ENCODE measurements at places on chromosomes 13 and 19. TPM values are rescaled to one million over a fixed set of nuclear protein-coding genes. Genes with fewer than 3 reads are reported as not detected.

The FCAR gene
- not detected for total RNA-seq

The HPN gene
- not detected for total RNA-seq

The SYT3 gene
- total RNA-seq = not detected

The PGLYRP2 gene
- total RNA-seq = not detected

The CDADC1 gene
- total RNA-seq = 4.0 TPM

The VAV1 gene
- 0.14 TPM for total RNA-seq

The OR7C1 gene
- total RNA-seq = not detected

The NPAS1 gene
- 0.44 TPM for total RNA-seq

The FFAR2 gene
- not detected for total RNA-seq

The KIR3DL1 gene
- total RNA-seq = not detected

The CGB8 gene
- total RNA-seq = not detected

The KLHL1 gene
- not detected for total RNA-seq

The CD79A gene
- total RNA-seq = 0.11 TPM

The BRSK1 gene
- 3.1 TPM for total RNA-seq

The PDX1 gene
- not detected for total RNA-seq

The C19orf85 gene
- not detected for total RNA-seq

The GNA15 gene
- 114 TPM for total RNA-seq

The ZNF296 gene
- total RNA-seq = 2.5 TPM

The ZNF547 gene
- total RNA-seq = 3.2 TPM

The LAIR1 gene
- not detected for total RNA-seq

The N4BP2L2 gene
- total RNA-seq = 48.1 TPM

The ZNF180 gene
- total RNA-seq = 8.7 TPM

The ITM2B gene
- 211 TPM for total RNA-seq

The ZNF77 gene
- 3.4 TPM for total RNA-seq

The OR4F17 gene
- total RNA-seq = not detected

The SELENOV gene
- total RNA-seq = not detected

The LAIR2 gene
- not detected for total RNA-seq

The TFDP1 gene
- 145 TPM for total RNA-seq

The ZNF610 gene
- 0.95 TPM for total RNA-seq

The BCL2L12 gene
- 33.0 TPM for total RNA-seq

The SF3A2 gene
- total RNA-seq = 34.2 TPM

The ZNF506 gene
- total RNA-seq = 8.2 TPM

The USHBP1 gene
- not detected for total RNA-seq

The ZNF528 gene
- 7.8 TPM for total RNA-seq

The TMEM38A gene
- total RNA-seq = 1.6 TPM

The GZMM gene
- not detected for total RNA-seq

The SH2D3A gene
- total RNA-seq = 57.8 TPM

The DNMT1 gene
- 138 TPM for total RNA-seq

The DAND5 gene
- 0.14 TPM for total RNA-seq

The POU4F1 gene
- not detected for total RNA-seq

The MTUS2 gene
- 0.03 TPM for total RNA-seq

The FCHO1 gene
- 8.8 TPM for total RNA-seq

The ZNF738 gene
- 6.5 TPM for total RNA-seq

The GFY gene
- total RNA-seq = not detected

The LILRA5 gene
- not detected for total RNA-seq

All from foreskin keratinocyte (primary cell).